ENCODE measurements at places on chromosomes 5 and 9.

DNA sequence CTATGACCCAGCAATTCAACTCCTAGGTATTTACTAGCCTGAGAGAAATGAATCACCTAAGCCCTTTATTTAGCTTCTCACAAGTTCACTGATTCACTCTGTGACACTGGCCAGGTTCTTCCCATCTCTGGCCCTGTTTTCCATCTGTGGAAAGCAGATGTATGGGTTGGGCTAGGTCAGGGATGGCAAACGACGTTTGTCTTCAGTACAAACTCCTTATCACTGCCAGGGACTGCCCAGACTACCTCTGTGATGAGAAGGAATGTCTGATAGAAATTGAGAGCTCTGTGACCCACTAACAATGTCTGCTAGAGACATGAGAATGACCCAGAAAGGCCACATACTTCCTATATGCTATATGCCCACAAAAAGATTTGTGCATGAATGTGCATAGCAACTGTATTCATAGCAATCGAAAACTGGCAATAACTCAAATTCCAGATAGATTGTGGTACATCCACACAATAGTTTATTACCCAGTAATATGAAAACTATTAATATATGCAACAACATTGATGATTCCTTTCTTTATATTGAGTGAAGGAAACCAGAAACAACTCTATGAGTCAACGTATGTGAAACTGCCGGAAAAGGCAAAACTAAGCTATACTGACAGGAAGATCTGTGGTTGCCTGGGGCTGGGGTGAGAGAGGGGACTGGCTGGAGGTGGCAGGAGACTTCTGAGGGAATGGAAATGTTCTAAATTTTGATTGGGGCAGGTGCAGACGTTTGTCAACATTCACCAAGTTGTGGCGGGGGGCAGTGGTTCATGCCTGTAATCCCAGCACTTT is 32.0 kb upstream of the ADAM19 start:
- peak; percentile 11 for DNase-seq

DNA sequence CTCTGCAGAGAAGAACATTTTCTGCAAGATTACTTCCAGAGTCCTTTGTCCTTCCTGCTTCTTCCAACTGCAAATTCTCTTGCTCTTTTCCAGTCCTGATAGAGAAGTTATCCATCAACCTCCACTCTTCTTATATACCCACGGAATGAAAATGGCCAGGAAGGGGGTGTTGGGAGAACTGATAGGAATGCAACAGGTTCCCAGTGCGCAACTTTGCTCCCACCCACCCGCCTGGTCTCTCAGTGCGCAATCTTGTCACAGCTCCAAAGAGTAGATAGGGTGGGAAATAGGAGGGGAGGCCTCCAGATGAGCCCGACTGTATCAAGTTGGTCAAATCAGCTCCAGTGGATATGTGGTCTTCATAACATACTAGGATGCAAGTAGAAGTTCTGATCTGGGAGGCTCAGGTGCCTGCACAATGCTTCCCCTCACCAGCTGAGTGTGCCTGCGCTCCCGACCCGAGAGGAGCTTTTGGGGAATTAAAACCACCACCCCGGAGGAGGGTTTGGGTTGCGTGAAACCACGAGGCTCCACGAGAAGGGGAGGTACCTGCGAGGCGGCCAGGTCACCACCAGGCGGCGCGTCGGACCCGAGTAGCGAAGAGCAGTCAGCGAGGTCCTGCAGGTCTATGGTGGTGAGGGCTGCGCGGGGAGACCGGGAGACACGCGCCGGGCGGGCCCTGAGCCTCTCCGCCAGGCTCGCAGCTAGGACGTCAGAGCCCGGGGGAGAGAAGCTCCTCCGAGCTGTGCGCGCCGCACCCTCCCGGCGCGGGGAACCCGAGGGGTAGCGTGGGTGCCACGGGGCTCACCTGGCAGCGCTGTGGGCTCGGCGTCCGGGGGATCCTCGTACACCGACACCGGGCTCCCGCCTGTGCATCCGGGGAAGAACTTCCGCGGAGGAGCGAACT is 835 bp downstream of the MCIDAS start:
- peak; percentile 58 for DNase-seq

GRCh38 chr9:120914953-120915352 is 11.6 kb downstream of the TRAF1 start:
- no peak for DNase-seq

GRCh38 chr5:121731377-121731776 is 120.3 kb upstream of the FTMT start:
- DNase-seq: no peak

DNA sequence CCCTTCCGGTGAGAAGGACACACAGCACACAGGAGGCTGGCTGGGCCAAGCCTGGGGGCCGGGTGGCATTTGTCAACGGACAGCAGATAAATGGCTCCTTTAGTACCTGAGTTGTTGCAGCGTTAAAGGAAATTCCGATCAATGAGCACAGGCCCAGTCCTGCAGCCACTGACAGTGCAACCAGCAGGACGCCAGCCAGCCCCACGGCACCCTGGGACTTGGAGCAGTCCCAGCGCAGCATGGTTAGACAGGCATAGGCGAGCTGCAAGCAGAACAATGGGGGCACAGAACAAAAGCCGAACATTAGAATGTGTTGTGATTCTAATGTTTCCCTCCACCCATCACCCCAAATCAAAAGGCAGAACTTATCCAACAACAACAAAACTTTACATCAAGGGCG is 39.3 kb downstream of the PTCH1 start:
- no peak for DNase-seq

- peak; percentile 77 for DNase-seq
These were observed 15.0 kb downstream of the CYFIP2 start for GRCh38 chr5:157280927-157281326.

- no peak for DNase-seq
These were observed 1138.2 kb downstream of the TAF11L14 start for GRCh38 chr5:18772475-18772874.
